ENCODE measurements at places on chromosomes 3 and 15.

- no peak for DNase-seq
These were observed 86.3 kb downstream of the SH3GL3 start for GRCh38 chr15:83533410-83533962.

- DNase-seq = no peak
These were observed 145.1 kb downstream of the EPHA6 start for GRCh38 chr3:96959474-96959873.

GRCh38 chr3:145448436-145448835 is 712.5 kb downstream of the PLOD2 start:
- DNase-seq = no peak

DNA sequence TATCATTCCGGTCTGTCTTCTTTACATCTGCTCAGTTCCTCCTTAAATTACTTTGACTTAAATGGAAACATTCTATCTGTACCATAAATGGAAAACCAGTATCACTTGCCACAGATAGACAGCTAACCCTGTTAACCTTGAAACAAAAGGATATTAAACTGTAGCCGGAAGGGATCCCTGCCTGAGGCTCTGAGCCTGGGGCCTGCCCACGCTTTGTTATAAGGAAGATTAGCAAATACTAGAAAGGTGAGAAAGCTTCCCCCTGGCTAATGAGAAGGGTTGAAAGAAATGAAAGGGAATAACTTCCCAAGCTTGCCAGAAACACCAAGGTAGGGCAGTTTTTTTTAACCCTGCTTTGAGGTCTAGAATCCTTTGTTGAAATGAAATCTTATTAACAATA is 927.6 kb downstream of the FHIT start:
- no peak for DNase-seq

DNA sequence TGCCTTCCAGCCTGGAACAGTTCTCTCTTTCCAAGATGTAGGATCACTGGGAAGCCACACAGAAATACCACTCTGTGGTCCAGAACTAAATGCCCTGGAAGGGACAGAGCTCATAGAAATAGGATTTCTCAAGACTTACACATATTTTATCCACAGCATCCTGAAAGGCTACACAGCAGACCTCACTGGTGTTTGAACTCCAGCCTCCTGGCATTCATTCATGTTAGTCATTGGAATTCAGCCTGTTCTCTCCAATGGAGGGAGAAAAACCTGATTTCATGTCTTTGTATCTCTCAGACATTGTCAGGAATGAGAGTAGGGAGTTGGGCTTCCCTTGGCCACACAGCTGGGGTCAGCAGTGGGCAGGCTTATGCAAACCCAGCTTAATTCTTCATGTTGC is 121.1 kb upstream of the PPP2R3A start:
- no peak for DNase-seq

DNA sequence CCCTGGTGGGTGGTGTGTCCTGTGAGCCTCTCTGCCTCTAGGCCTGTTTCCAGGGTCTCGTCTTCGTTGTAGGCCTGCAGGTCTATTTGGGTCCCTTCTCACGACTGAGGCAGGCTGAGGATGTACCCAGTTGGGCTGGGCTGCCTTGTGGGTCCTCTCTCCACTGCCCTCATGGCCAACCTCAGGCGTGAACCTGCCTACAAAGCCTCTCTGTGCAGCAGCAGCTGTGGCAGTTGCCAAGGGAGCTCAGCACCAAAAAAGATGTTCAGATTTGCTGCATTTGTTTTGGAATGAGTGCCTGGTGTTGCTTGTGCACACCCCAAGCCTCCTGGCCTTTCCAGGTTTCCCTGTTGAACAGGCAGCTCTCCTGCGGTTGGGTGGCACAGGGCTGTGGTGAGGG is 13.4 kb downstream of the KLF13 start:
- DNase-seq = no peak

- DNase-seq = no peak
These were observed 12.6 kb downstream of the PLCL2 start for GRCh38 chr3:16897254-16897926.

- DNase-seq = no peak
These were observed 143.2 kb upstream of the HACD2 start for GRCh38 chr3:123728014-123728413.
